ENCODE measurements at places on chromosomes 12 and 14.

GRCh38 chr12:47785887-47786661, 13.0 kb downstream of the SLC48A1 start:
- peak; percentile 1 for DNase-seq

GRCh38 chr12:29971446-29971845, 187.7 kb upstream of the TMTC1 start:
- DNase-seq: no peak

- no peak for DNase-seq
These were observed 87.6 kb downstream of the SEC23A start for GRCh38 chr14:39015360-39015961.

GRCh38 chr12:131571827-131572226, 139.1 kb upstream of the SFSWAP start:
- no peak for DNase-seq

GRCh38 chr12:2453076-2453760, 341.6 kb upstream of the FKBP4 start:
- DNase-seq: no peak

- DNase-seq: no peak
These were observed 30.6 kb downstream of the BORCS5 start for GRCh38 chr12:12387501-12387900.

GRCh38 chr12:27107986-27108385, 25.6 kb upstream of the C12orf71 start:
- DNase-seq: no peak

DNA sequence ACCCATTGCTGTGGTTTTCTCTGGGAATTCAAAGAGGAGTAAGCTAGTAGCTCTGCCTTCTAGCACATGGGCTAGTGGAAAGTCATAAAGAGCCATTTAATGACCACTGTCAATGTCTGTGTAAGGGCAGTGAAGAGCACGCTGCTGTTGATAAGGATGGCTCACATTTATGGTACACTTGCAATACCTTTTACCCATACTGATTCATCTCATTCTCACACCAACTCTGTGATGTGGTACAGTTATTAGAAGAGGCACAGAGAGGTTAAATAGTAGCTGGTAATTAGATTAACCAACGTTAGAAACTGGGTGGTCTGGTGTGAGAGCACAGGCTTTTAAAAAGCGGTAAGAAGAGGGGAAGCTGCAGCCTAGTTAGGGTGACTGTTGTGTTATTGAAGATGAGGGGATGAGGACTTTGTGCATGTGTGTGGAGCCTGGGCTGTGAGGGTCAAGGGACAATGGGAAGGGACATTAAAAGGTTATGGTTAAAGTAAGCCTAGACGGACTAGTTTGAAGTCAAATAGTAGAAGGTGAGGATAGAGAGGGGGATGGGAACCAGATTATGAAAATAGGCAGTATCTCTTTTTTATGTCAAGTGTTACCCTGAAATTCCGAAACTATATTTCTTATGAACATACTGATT, 25.2 kb downstream of the RASSF3 start:
- no peak for DNase-seq

DNA sequence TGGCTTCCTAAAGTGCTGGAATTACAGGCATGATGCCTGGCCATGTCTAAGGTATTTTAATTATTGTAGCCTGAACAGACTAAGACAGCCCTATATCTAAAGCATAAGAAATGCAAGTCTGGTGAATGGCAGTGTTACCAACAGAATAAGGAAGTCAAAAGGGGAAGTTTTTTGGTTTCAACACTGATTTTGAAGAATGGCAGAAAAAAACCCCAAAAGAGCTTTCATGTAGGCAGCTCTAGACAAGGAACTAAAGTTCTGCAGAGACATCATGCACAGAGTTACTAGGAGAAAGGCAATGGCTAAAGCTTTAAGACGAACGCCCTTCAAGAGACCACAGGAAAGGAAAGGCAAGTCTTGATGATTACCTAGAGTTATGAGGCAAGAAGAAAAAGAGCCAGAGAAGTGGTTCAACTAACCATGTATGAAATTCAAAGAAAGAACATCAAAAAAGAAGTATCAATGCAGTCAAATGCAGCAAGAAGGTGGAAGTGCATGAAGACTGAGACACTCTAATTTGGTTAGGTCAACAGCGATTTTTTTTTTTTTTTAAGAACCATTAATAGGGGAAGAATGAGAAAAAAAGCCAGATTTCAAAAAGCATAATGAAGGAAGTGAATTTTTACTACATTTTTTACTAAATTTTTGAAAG, 50.8 kb downstream of the RPS6KA5 start:
- no peak for DNase-seq

DNA sequence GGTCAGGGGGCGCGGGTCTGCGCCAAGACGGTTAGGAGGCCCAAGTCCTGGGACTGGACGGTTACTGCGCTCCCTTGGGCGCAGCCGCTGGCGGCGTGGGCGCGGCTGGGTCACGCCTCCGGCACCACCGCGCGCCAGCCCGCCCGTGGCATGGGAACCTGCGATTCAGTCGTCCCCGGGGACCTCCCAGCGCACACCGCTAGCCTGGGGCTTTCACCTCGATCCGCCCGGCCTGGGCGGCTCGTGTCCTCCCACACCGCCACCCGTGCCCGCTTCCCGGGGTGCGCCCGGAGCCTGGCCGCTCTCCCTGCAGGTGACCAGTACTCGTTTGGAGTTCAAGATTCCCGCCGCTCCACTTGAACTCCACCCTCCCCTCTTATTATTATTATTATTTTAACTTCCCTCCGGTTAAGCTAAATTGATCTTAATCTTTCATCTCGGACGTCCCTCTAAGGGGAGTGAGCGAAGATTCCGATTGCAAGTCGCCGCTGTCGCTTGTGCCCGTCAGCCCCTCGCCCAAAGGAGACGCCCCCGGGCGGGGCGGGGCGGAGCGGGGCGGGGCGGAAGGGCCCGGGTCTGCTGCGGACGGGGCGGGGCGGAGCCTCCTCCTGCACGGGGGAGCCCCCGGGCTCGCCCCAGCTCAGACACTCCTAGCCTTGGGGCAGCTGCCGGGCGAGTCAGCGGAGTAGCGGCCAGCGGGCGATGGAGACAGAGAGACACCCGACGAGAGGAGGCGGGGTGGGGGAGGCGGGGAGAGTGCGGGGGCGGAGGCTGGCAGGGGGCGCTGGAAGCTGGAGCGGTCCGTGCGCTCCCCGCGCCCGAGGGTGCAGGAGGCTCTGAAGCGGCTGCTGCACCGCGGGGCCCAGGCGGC, at the start of gene KCNMB4:
KCNMB4 (plus strand) TSS at position 643 of the 871 bp plus-strand sequence. CDS start 445 bp downstream, outside the sequence.
- DNase-seq: peak; percentile 79

DNA sequence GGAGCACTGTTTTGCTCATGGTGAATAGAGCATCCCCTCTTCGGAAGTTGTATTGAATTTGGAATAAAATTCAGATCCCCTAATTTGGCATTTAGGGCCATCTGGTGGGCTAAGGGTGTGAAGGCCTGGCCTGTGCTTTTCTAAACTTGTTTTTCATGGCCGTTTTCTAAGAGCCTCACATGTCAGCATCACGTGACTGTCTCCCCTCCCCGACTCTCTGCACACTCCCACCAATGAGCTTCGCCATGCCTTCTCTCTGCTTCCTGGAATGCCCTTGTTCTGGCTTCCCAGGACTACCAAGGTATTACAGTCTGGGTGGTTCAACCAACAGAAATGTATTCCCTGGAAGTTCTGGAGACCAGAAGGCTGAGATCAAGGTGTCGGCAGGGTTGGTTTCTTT, 85.3 kb downstream of the PRIMA1 start:
- DNase-seq: no peak

DNA sequence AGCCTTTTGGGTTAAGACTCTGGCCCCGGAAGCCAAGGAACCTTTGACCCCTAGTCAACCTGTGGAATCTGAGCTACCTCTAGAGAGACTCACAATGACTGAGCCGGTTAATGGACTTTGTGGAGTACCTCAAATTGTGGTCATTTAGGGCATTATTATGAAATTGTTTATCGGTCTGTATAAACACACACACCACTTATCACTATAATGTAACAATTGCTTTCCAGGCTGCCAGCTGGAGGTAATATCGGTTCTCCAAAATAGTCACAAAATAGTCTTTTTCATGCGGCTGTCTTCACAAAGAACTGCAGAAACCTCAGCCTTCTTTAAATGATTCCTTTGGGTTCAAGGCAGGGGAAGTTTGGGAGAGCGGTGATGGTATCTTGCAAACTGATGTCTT, 144.2 kb downstream of the DACT1 start:
- DNase-seq: no peak

DNA sequence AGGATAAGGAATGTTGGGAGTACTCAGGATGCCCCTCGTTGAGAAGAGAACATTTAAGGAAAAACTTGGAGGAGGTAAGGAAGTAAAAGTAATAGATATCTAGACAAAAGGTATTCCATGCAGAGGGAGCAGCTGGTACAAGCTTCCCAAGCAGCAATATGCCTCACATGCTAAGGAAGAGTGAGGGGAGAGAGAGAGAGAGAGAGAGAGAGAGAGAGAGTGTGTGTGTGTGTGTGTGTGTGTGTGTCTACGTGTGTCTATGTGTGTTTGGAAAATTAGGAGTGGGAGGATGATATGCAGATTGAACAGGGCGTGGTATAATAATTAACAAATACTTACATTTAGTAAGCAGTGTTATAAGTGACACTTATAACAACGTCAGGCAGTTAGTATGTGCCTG, 9.2 kb upstream of the PARP11 start:
- no peak for DNase-seq

- no peak for DNase-seq
These were observed 6.4 kb upstream of the PTMS start for GRCh38 chr12:6759741-6760140.

- DNase-seq: no peak
These were observed 95.2 kb upstream of the FOXG1 start for GRCh38 chr14:28671425-28671824.

- no peak for DNase-seq
These were observed 609.9 kb upstream of the TMEM132C start for GRCh38 chr12:127657036-127657435.

GRCh38 chr12:130083734-130084133, 78.5 kb upstream of the FZD10 start:
- no peak for DNase-seq

DNA sequence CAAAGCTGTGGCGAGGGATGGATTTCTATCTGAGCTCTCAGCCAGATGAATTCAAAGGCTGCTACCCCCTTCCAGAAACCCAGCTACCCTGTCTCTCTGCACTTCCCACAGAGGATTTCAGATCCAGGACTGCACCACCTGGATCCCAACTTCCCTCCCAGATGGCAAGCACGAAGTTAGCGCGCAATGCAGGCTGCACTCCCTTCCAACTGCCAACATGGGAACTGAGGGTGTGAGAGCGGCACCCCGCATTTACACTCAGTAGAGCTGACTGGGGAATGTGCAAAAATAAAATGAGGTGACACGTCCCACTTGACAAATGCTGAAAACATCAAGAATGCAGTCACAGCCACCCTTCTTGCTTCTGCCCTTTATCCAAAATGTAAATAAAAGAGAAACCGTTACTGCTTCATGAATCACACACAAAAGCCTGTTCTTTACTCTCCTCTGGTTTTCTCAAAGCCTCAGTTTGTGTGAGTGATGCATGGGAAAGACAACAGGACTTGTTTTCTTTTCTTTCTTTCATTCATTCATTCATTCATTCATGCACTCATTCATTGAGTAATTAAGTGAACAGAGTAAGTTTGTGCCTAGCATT, 85.7 kb downstream of the ITPK1 start:
- DNase-seq: no peak

DNA sequence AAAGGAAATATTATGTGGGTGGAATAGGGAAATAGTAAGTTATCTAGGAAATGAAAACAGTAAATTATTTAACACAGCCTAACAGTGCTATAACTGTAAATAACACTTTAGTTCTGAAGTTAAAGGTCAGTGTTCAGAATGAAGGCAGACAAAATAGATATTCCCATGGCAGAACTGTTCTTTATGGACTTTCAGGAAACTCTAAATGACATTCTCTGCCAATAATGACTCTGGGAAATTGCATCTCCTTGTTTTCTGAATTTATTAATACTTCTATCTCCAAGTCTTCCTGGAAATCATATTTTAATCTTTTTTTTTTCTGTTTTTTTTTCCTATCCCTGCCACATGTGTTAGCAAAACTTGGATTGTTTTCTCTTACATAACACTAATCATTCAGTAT, 101.4 kb downstream of the PDE3A start:
- no peak for DNase-seq

DNA sequence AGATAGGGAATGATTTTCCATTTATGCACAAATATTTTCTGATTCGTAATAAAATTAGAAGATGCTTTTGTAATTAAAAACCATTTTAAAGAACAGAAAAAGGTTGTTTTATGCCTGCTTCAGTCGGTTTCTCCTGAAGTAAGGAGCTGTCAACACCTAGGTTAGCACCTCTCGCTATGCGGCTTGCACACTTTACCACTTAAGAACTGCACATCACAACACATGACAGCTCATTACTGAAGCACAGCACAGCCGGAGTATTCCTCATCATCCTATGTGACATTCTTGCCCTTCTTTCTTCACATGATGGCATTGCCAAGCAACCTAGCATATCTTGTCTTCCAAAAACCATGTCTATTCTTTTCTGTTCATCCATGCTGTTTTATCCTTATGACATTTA, 5.4 kb upstream of the WIF1 start:
- no peak for DNase-seq

DNA sequence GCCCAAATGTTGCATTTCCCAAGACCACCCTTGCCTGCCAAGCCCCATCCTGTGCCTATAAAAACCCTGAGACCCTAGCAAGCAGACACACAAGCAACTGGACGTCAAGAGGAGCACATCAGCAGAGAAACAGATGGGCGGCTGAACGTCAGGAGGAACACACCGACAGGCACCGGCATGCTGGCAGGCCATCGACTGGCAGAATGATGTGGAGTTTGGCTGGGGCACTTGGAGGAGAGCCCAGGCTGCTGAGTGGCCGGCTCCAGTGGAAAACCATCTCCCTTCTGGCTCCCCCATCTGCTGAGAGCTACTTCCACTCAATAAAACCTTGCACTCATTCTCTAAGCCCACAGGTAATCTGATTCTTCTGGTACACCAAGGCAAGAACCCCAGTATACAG, 130.1 kb downstream of the SLC41A2 start:
- no peak for DNase-seq

GRCh38 chr12:92961949-92962348, 32.9 kb upstream of the EEA1 start:
- DNase-seq: no peak

DNA sequence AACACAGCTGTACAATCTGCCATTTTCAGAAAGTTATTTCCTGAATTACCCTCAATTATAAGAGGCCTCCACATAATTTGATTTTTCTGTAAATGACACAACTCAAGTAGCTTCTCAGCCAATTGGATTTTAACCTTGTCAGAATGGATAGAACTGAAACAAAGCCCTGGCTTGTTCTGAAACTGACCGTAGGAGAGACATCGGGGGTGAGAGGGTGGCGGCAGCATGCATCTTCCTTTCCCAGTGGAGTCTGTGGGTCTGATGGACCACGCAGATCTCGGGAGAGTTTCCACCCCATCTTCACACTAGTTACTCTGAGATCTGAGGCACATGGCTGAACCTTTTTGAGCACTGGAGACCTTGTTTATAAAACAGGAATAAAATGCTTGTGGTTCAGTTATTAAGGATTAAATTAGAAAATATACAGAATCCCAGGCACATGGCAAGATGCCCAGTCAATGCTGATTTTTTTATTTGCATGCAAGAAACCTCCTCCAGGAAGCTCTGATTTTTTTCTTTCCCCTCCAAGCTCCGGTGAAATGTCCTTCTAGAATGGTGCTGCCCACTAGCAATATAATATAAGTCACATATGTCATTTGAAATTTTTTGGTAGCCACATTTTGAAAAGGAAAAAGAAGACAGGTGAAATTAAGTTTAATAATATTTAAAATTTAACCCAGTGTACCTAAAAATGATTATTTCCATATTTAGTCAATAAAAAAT, 153.9 kb downstream of the CHST11 start:
- DNase-seq: no peak

Data from stimulated activated CD4-positive, alpha-beta T cell treated with anti-CD3 and anti-CD28 coated beads, Interleukin-4, amount 100 ng/mL, for 1 hour (primary cell).